ENCODE measurements at places on chromosomes 11 and 22. TPM values are rescaled to one million over a fixed set of nuclear protein-coding genes. Genes with fewer than 3 reads are reported as not detected.

GRCh38 chr11:11463405-11463804, 110.4 kb upstream of the CSNK2A3 start:
- DNase-seq, result no peak

DNA sequence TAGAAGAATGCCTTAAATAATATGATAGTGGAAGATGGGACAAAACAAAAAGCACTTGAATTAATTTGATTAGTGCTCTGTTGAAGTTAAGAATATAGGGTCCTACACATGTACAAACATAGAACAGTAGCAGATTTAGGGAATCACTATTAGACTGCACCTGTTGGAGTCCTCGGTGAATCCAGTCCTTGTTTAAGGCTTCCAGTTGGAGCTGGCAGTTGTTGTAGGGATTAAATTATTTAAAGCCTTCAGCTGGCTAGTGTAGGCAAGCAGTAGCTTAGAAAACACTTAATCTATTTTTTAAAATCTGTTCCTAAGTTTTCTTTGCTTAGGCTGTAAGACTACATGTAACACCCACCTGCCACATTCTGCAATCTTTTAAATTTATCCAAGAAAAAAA, 24.5 kb upstream of the CSTF3 start:
- no peak for DNase-seq

DNA sequence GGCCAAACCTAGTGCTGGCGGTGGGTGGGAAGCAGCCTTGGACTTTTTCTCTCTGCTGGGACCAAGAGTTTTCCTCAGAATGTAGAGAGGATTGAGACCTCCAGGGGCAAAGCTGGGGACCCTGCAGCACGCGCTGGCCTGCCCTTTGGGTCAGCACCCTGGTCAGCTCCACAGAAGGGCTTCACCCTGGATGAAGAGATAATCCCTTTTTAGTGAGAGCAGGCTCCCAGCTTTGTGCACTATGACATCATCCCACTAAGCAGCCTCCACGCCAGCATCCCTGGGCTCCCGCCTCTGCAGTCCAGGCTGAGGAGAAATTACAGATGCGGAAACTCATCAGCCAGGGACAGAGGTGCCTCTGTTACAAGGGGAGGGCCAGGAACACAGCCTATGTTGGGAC, 23.5 kb downstream of the DRICH1 start:
- no peak for DNase-seq

GRCh38 chr11:73862986-73863385, 13.7 kb downstream of the COA4 start:
- no peak for DNase-seq

GRCh38 chr11:69430566-69430965, 50.9 kb upstream of the LINC01488 start:
- no peak for DNase-seq

- DNase-seq, result no peak
Measured at GRCh38 chr11:78541537-78541936, 33.1 kb downstream of the NARS2 start.

DNA sequence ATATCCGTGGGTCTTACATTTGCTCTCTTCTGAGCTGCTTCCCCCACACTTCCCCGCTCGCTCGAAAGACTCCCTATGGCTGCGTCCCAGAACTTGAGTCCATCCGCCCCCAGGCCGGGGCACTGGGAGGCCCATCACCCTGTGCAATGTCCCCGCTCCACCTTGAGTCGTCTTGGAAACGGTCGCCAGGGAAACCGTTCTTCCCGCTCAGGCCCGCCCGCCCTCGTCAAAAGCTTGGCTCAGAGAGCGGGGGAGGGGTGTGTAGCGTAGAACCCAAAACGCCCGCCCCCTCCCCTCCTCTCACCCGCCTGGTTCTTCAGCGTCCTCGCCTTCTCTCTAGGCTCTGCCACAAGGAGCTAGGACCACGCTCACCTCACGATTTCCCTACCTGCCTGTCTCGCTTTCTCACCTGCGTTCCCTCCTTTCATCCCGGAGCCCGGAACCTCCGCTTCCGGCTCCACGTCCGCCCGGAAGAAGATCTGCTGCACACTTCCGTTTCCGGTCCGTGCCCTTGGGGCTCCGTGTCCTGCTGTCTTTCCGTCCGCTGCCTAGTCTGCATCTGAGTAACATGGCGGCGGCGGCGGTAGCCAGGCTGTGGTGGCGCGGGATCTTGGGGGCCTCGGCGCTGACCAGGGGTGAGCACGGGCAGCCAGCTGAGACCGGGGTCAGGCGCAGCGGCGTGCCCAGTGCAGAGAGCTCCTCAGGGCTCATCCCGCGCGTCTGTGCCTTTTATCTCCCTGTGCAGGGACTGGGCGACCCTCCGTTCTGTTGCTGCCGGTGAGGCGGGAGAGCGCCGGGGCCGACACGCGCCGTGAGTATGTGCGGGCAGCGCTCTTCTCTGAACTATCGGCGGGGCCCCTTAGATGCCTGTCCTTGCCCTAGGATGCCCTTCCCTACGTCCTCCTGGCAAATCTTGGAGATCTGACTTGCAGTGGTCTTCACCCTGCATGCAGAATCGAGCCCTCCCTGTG, at the start of the genes KBTBD4 and NDUFS3:
TSS of gene KBTBD4 (minus strand) at position 447 of the 971 bp plus-strand sequence. CDS start at position 428, 19 bp downstream.
TSS of gene NDUFS3 (plus strand) at position 551 of the 971 bp plus-strand sequence. CDS start at position 569, 18 bp downstream.
- DNase-seq, result peak; percentile 93

- no peak for DNase-seq
Measured at GRCh38 chr22:36640106-36640672, 63.4 kb downstream of the CACNG2 start.

DNA sequence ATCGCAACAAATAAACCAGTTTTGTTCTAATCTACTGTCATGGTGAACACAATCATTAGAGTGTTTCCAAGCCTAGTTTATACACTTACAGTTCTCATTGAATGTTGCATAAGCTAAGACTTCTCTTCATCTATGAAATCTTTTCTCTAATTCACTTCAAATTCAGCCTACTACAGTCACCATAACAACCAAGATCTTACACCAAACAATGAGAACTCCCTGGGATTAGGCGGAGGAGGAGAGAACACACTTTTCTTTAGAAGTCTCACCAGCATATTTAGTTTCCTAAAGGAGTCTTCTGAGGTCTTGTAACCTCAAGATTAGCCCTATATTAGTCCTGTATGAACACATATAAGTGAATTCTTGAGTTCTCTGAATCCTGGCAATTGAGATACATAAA, 1889.7 kb downstream of the LRRC4C start:
- no peak for DNase-seq

GRCh38 chr11:120551191-120551590, 39.6 kb downstream of the GRIK4 start:
- DNase-seq, result no peak

GRCh38 chr11:57597916-57598830, 688 bp downstream of the SERPING1 start:
- peak; percentile 81 for DNase-seq

DNA sequence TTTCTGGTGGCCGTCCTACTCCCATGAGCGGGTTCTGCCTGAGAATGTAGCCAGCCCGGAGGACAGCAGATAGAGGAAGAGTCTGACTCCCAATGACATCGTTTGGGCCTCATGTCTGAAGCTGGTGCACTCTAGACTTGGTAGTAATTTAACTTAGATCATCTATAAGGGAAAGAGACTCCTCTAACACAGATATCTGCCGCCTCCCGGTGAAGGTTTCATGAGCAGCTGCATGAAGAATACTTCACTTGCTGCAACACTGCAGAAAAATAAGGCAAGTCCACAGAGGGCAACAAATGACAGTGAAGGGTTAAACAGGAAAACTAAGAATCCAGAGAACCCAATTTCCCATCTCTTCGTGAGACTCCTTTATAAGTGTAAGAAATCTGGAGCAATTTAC, 5.9 kb upstream of the ARL2 start:
- no peak for DNase-seq

- DNase-seq, result no peak
Measured at GRCh38 chr11:131375915-131376314, 5.5 kb downstream of the NTM start.

GRCh38 chr11:75557666-75558494, 4.2 kb upstream of the SERPINH1 start:
- peak; percentile 74 for DNase-seq

GRCh38 chr11:4862447-4863236, 13.6 kb upstream of the OR51S1 start:
- no peak for DNase-seq

DNA sequence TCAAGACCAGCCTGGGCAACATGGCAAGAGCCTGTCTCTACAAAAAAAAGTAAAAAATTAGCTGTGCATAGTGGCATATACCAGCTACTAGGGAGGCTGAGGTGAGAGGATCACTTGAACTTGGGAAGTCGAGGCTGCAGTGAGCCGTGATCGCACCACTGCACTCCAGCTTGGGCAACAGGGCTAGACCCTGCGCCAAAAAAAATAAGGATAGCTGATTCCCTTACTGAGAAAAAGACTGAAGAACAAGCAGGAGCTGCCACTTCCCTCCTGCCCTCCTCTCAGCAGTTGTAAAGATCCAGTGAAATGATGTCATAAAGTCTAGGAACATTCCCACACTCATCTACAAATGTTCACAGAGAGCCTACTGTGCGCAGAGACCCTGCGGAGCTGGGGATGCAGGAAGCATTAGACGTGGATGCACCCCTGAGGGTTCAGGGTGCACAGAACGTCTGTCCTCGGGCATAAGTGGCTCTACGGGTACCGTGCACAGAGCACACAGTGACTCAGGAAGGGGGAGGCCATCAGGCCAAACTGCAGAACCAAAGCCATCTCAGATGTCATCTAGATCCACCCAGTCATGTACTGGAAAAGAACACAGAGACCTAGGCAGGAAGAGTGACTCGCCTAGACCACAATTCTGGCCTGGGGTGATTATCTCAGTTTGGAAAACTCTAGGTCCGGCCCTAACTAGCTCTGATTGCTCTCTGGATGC, 11.7 kb downstream of the SEC14L2 start:
- DNase-seq, result no peak

GRCh38 chr11:1009991-1010390, 26.5 kb downstream of the MUC6 start:
- DNase-seq, result peak; percentile 71

GRCh38 chr11:124278261-124278660, 22.1 kb downstream of the OR8G5 start:
- no peak for DNase-seq

GRCh38 chr11:109109571-109110315, 312.2 kb upstream of the C11orf87 start:
- DNase-seq, result no peak

GRCh38 chr11:117407016-117407415, 79.4 kb downstream of the CEP164 start:
- no peak for DNase-seq

- peak; percentile 27 for DNase-seq
Measured at GRCh38 chr11:88508759-88509581, 171.4 kb upstream of the CTSC start.

- no peak for DNase-seq
Measured at GRCh38 chr11:66956689-66957290, 1.4 kb downstream of the PC start.

GRCh38 chr22:32829451-32829851, 27.9 kb downstream of the TIMP3 start:
- DNase-seq, result no peak

DNA sequence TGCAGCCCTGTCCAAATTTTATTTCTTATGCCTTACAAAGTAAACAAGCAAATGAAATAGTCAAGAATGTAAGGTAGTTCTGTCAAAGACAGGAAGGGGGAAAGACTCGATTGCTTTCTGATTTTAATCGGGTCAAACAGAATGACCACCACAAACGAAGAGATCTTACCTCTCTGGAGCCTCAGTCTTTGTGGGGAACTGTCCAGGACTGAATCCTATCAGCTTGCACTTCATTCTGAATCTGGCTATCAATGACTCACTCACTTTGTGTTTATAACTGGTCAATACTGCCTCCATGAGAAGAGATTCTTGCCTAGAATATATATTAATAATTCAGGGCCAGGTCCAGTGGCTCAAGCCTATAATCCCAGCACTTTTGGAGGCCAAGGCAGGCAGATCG, 17.2 kb downstream of the MSANTD2 start:
- no peak for DNase-seq

- DNase-seq, result no peak
Measured at GRCh38 chr22:32466496-32466895, 2.2 kb upstream of the BPIFC start.

DNA sequence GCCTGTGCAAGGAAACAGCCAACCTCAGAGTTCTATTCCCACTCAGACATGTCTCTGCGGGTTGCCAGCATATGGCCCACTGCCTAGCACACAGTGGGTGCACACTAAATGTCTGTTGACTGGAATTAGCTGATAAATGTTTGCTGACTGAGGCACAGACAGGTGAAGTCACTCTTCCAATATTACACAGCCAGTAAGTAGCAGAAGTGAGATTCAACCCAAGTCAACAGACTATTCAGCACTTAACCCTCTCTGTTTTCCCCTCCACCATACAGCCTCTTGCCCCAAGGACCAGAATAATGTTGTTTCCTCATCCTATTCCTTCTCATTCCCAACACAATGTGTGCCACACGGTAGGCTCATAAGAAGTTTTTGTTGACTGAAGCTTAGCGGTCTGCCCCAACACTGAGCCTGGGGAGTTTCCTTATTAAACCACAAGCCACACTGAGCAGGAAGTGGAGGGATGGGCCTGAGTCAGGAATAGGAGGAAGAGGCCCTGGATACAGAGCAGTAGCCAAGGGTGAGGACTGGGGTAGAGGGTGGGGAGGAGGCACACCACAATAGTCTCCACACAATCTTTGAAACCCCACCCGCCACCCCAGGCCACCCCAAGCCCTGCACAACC, 15.7 kb upstream of the IL10RA start:
- no peak for DNase-seq

- no peak for DNase-seq
Measured at GRCh38 chr11:100948936-100949335, 180.7 kb downstream of the PGR start.

GRCh38 chr11:19756675-19757475, 44.2 kb downstream of the NAV2 start:
- DNase-seq, result peak; percentile 63

- no peak for DNase-seq
Measured at GRCh38 chr11:109439684-109440083, 17.7 kb downstream of the C11orf87 start.

DNA sequence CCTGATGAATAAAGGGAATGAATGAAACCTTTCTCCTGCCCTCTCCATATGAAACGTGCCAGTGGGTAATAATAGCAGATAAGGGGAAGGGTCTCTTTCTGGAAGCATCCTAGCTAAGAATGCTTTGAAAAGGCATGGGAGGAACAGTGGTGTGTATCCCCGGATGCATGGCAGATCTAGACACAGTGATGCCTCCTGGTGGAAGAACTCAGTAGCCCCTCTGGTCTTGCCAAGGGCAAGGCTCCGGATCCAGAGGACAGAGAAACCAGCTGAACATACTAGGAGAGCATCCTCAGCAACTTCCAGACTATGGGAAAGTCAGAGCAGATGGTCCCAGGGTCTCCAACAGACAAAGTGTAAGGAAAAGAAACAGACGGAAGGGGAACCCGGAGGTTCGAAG, 6.4 kb downstream of the BAIAP2L2 start:
- no peak for DNase-seq

EHF gene
- total RNA-seq, result 65.1 TPM

LRRN4CL gene
- total RNA-seq, result 2.7 TPM

UPK3A gene
- total RNA-seq, result not detected

PYGM gene
- total RNA-seq, result 1.0 TPM

MAP6 gene
- 8.2 TPM for total RNA-seq

TEAD1 gene
- total RNA-seq, result 67.6 TPM

UCP3 gene
- 3.2 TPM for total RNA-seq

ADM gene
- 36.7 TPM for total RNA-seq

ACRV1 gene
- total RNA-seq, result not detected

ARFGAP3 gene
- total RNA-seq, result 39.2 TPM

OR52A1 gene
- total RNA-seq, result not detected

PGA5 gene
- not detected for total RNA-seq

FREY1 gene
- 0.60 TPM for total RNA-seq

STX3 gene
- 145 TPM for total RNA-seq

FIBIN gene
- 14.7 TPM for total RNA-seq

SLC7A4 gene
- 5.2 TPM for total RNA-seq

PNPLA3 gene
- total RNA-seq, result 0.76 TPM

All from upper lobe of left lung (tissue), 6 donors.